Activated naive CD4-positive, alpha-beta T cell treated with anti-CD3 and anti-CD28 coated beads, Interleukin-2, amount 50 U/mL, for 16 hours (primary cell): ENCODE measurements at places on chromosomes 11 and 22.

DNA sequence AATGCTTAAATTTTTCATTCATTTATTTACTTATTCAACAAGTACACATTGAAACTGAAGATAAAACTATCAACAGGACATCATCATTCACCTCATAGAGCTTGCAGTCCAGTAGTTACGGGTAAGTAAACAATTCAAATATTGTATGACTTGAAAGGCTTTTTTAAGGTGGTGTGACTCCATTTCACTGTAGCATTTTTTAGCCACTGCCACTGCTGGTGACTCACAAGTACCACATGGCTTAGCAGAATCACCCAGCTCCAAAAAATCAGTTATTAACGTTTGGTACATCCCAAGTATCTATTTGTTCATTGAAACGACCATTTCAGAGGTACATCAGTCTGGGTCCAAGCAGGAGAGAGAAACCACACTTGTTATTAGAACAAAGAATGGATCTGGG is 427.9 kb upstream of the DDI1 start:
- no peak for DNase-seq

GRCh38 chr22:49735411-49735900 is 92.2 kb downstream of the BRD1 start:
- DNase-seq, result no peak

GRCh38 chr22:39219071-39220039 is 25.4 kb downstream of the PDGFB start:
- DNase-seq, result no peak

GRCh38 chr11:73398132-73398526 is 21.9 kb downstream of the RELT start:
- DNase-seq, result no peak

GRCh38 chr11:129365816-129366215 is 9.8 kb upstream of the BARX2 start:
- DNase-seq, result no peak

- DNase-seq, result no peak
Observed at GRCh38 chr22:39684702-39685281, 114.2 kb downstream of the CACNA1I start.

- no peak for DNase-seq
Observed at GRCh38 chr11:46617972-46618314, 590 bp downstream of the ATG13 start.

DNA sequence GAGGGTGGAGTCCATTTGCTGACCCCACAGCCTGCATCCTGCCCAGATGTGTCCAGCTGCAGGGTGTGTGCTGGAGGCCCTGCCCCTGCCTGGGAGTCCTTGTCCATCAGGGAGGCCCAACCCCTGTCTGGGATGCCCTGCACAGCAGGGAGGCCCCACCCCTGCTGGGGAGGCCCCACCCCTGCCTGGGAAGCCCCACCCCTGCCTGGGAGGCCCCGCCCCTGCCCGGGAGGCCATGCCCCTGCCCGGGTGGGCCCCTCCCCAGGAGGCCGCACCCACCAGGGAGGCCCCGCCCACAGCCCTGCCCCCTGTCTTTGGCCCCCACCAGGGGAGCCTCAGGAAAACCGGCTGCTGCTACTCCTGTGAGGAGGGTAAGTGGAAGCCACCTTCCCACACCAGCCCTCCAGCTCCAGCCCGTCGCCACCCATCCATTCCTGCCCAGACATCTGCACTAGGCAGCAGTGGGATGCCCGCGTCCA is 37.2 kb downstream of the MUC5B start:
- peak; percentile 34 for DNase-seq

- no peak for DNase-seq
Observed at GRCh38 chr11:117824571-117825537, at the start of gene FXYD2. TSS of gene FXYD2 (minus strand) at chr11:117824744. CDS start at chr11:117824678, 66 bp downstream.

GRCh38 chr22:42434748-42435425 is 2.7 kb upstream of the NFAM1 start:
- no peak for DNase-seq

GRCh38 chr11:1230456-1231395 is 7.9 kb downstream of the MUC5B start:
- DNase-seq, result no peak

DNA sequence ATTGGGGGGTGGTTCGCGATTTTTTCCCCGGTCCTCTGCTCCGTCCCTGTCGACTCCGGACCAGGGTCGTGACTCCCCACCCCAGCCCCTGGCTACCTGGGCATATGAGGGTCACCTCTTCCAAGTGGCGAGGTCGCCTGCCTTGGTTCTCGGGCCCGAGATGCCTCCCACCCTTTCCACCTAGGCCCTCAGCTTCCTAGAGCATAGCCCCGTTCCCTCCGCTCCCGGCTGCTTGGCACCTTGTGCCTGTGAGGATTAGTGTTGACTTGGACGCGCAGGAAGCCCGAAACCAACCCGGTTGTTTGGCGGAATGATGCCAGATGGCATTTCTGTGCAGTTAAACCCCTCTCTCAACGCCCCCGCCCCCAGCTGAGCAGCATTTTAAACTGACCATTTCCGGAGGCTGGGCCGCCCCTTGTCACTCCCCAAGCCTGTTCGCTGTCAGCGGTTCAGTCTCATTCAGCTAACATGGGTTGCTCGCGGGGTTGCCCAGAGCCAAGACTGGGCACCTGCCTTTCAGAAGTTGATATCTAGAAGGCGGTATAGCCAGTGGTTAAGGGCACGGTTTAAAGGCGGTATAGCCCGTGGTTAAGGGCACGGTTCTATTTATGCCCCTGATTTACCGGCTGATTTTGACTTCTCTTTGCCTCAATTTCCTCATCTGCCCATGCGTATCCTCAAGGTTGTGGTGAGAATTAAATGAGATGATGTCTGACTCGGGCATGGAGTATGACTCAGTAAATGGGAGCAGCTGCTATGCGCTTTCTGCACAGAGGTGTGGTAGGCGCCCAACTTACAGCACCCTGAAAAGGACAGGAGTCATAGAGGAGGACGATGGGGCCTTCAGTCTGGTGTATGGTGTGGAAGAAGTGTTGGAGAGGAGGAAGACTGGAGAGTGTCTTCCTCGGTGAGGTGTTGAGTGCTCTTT is 639 bp downstream of the INCENP start:
- no peak for DNase-seq
